Mucosa of gallbladder (tissue), 1 donor: ENCODE measurements at places on chromosomes 4 and X.

DNA sequence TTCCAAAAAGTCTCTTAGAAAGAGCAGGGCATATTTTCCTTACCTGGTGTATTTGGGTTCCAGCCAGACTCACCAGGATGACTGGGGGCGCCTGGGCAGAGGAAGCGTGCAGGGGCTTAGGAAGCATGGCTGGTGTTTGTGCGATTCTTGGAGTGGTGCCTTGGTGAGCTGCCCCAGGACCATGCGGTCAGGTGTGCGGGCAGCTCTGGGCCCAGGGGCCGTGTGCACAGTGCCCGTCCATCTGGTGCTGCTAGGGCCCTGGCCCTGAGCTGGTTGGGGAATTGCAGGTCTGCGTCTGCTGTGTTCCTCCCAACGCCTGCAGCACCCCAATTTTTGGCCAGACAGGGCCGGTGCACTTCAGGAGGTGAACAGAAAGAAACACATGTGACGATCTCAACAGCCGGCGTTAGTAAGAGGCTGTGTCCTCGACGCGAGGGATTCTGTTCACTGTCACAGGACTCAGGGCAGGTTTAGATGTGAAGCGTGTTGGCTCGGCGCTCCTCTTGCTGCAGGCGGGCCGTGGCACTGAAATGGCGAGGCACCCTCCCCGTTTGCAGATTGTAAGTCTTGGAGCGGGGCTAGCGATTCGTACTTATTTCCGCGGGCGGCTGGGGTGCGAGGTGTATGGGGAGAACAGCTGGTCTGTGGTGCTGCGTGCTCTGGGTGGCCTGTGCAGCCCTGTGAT, 15.2 kb downstream of the RGS12 start:
- DNase-seq = no peak

DNA sequence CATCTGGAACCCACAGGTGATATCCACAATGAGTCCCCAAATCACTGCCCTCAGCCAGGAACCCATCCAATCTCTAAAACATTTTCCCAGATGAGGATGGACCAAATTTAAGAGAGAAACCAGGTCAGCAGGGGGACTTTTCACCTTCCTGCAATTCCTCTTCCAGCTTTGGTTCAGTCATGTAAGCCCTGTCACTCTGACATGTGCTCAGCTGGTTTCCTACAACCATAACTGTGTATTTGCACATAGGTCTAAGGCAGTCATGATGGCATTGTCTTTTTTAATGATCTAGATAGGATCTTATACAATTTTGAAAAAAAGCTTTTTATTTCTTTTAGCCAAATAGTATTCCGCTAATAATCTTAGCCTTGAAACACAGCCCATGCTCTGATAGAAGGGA, 6.5 kb downstream of the CXXC4 start:
- no peak for DNase-seq

DNA sequence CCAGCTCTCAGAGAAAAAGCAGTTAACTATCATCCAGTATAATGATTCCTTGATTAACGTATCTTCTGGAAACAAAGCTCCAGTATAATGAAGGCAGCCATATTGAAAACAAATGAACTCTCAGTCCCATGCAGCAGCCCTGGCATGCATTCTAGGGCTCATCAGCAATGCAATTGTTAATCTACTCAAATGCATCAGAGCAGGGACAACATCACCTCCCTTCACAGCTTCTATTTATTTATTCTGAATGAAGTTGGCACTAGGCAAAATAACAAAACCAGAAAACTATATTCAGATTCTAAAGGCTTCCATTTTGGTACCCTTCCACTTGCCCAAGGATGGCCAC, 11.4 kb downstream of the SH3D19 start:
- DNase-seq = no peak

DNA sequence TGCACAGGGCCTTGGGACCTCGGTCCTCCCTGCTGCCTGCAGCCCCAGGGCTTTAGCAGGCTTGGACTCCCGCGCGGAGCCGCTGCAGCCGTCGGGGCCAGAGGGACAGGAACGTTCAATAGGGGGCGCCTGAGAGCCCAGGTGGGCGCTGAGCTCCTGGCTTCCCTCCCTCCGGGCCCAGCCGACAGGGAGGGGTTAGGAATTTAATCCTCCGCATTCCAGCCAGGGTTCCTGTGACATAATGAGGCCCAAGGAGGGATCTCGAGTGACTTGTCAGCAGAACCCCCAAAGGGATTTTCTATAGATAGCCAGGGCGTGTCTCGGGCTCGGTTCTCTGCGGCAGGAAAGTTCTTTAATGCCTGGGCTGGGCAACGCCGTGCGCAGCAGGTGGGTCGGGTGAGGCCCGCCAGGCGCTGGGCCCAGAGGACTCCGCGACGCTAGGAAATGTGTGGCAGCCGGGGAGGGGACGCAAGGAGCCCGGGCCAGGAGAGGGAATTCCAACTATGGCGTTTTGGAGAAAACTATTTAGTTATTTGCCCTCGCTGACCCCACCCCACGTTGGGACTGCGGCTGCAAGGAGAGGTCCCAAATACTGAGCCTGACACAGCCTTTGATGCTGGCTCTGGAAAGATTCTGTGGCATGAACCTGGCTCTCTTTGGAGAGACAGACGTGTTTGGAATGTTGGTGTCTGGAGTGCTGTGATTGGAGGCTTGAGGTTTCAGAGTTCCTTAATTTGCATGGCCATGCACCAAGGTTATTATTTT, 285.2 kb upstream of the GATB start:
- no peak for DNase-seq

DNA sequence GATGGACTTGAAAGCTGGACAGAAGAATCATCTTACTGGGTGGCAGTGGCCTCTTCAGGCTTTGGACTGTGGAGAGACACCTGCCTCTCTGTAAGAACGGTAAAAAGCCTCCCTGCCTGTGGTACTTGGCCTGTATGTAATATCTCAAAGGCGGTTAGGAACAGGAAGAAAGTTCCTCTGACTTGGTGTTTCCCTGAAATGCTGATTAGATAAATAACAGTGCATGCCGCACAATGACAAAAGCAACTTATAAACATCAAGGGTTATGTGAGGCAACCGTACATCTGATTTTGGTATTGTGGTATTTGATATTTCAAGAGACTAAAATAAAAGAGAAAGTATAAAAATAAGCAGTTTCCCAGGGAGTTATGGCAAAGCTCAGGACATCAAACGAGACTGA, 92.4 kb upstream of the SORBS2 start:
- no peak for DNase-seq

- DNase-seq = no peak
Measured at GRCh38 chrX:17081511-17081910, 135.1 kb downstream of the REPS2 start.

- no peak for DNase-seq
Measured at GRCh38 chrX:97909245-97909644, 1025.5 kb downstream of the RPA4 start.

DNA sequence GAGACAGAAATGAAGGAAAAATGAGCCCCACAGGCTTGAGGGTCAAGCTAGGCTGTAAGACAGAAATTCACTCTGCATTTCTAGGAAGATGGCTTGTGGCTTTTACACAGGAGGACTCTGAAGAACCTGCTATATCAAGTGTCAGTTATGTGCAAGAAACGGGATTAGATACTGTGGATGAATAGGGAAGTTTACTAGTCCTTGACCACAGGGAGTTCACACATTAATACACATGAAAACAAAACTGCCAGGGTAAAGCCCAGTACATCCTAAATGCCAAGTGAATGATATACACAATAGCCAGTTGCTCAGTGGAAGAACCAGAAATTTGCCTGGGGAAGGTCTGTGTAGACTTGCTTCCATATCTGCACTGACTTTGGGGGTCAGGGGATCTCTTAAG, 53.5 kb downstream of the TMEM131L start:
- no peak for DNase-seq

DNA sequence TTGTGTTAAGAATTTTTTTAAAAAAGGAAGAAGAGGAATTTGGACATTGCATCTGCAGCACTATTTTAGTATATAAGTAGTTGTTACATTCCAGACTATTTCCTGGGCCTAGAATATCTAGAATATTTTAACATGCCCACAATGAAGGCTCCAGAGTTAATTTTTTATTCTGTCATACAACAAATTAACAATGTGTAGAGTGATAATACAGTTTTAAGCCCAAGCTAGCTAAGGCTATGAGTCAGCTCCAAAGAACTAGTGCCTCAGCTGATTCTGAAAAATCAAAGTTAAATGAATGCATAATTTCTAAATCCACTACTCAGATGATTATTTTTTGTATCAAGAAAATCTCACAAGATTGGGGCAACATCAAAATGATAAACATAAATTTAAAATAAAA, 231.4 kb downstream of the PRDM5 start:
- no peak for DNase-seq

GRCh38 chr4:74110670-74111069, 11.7 kb upstream of the CXCL2 start:
- DNase-seq = no peak

GRCh38 chr4:103370336-103370735, 172.2 kb upstream of the CENPE start:
- DNase-seq = no peak

DNA sequence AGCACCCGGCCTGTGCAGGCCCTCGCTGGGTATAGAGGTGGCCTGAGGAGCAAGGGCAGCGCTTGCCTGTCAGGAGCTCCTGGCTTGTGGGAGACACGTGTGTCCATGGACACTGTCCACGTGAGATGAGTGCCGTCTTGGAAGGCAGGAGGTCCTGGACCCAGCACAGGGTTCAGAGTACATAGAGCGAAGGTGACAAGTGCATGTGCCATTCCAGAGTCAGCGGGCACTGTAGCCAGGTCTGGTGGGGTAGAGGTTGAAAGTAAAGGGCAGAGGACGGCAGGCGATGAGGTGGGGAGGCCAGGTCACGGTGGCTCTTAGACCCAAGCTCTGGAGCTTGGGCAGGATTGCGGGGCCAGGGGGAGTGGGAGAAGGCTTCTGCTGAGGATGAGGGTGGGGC, 28.4 kb upstream of the TADA2B start:
- no peak for DNase-seq

GRCh38 chr4:184438375-184438774, 36.0 kb downstream of the IRF2 start:
- DNase-seq = no peak

GRCh38 chr4:76192236-76192635, 21.4 kb downstream of the SCARB2 start:
- no peak for DNase-seq

DNA sequence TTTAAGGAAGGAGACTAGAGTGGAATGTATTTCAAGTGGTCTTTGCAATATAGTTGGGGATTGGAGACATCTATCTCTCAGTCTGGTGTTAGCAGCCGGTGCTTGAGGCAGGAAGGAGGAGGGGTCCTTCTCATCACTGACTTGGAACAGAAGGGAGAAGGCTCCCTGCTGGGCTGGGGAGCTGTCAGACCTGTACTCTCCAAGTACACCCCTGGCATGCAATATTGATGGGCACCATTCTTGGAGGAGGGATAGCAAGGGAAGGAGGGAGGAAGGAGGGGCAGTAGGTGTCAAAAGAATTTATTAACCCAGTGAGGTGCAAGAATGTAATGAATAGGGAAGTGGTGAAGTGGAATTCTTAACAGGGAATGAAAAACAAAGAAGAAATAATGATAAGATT, 338.8 kb downstream of the UNC5C start:
- DNase-seq = no peak

- DNase-seq = no peak
Measured at GRCh38 chr4:79267671-79268070, 58.2 kb downstream of the NAA11 start.

GRCh38 chrX:150211988-150212387, 151.1 kb upstream of the MAMLD1 start:
- DNase-seq = no peak

- no peak for DNase-seq
Measured at GRCh38 chr4:150080875-150081274, 2.6 kb downstream of the DCLK2 start.

GRCh38 chr4:20249333-20249732, 2.4 kb upstream of the SLIT2 start:
- DNase-seq = no peak

GRCh38 chr4:147616849-147617172, 386 bp upstream of the TMEM184C start:
- no peak for DNase-seq

DNA sequence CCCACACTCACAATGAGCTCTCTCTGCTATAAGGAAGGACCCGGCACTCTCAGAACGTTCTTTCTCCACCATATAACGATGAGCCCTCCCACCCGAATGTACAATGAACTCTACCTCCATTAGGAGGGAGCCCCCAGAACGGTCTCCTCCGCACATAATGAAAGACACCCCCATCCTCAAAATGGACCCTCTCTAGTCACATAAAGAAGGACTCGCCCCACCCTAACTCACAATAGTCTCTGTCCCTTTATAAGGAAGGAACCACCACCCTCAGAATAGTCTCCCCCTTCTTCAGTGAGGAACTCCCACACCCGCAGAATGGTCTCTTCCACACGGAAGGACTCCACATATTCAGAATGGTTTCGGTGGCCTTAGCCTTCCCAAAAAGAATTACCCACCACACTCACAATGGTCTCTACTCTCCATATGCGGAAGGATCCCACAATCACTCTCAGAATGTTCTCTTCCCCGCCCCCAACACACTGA, 477 bp downstream of the SLC35A2 start:
- DNase-seq = no peak

GRCh38 chrX:108072746-108073145, 18.6 kb downstream of the PSMD10 start:
- DNase-seq = no peak

- DNase-seq = no peak
Measured at GRCh38 chr4:2094545-2094944, 35.4 kb downstream of the NAT8L start.

DNA sequence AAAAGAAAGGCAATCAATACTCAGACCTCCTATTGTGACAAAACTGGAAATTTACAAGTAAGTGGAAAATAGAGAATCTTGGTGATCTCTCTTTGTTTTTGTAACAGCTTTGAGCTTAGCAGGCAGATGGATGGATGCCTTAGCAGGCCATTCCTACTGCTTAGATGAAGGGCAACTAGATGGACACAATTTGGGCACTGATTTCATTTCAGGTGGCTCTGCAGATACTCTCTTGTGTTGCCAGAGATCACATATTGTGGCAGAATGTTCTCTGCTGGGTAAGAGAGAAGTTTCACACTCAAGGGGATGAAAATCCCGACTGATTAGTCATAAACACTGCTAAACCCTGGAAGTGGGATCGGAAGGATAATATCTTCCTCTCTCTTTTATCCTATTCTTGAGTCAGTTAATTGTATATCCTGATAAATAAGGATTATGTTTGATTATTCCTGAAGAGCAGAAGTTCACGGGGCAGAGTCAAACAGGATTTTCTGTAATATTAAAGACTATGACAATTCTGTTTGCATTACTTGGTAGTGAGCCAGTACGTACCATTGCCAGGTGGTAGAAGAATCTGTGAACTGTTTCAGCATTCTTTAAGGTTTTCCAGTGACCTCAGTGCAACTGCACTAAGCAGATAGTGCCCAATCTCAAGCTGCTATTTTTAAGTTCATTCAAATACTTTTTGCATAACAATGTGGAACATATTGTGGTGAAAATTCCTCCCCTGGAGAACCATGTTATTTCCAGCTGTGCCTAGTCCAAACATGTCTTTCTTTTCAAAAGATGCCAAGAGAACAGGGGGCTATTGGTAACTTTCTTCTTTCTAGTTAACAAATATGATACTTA, 974.3 kb downstream of the FSTL5 start:
- DNase-seq = no peak

DNA sequence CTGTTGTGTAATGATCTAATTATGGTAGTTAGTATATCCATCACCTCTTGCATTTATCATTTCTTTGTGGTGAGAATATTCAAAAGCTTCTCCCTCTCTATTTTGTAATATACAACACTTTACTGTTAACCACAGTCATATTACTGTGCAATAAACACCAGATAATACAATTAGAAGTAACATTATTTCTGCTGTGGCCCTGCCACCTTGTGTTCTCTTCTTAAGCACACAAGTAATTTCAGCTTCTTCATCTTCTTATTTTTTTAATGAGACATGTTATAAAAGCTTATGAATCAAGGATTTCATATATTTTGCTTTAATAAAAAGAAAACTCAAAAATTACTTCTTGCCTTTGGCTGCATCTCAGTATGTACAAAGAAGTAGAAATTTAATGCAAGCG, 675.2 kb upstream of the INTU start:
- DNase-seq = no peak
